ENCODE measurements at places on chromosomes 12 and 14.

GRCh38 chr12:4157122-4157521, 116.4 kb upstream of the CCND2 start:
- no peak for DNase-seq

DNA sequence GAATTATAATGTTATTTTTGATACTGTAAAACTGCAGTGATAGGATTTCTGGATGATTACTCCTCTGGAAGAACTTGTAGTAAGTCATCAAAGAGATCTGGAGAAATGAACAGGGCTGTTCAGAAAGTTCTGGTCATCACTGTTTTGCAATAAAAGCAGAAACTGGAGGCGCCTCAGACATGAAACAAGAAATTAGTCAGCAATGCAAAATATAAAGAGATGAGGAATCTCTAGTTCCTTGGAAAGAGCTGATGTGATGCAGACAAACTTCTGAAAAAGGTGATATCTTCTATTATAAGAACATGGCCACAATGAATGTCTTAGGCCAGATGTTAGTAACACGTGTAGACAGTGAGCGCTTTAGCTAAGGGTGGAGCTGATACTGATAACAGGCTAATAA, 9.5 kb downstream of the ACIN1 start:
- DNase-seq = no peak

GRCh38 chr14:24312736-24313507, 1.6 kb downstream of the LTB4R start:
- DNase-seq = no peak

DNA sequence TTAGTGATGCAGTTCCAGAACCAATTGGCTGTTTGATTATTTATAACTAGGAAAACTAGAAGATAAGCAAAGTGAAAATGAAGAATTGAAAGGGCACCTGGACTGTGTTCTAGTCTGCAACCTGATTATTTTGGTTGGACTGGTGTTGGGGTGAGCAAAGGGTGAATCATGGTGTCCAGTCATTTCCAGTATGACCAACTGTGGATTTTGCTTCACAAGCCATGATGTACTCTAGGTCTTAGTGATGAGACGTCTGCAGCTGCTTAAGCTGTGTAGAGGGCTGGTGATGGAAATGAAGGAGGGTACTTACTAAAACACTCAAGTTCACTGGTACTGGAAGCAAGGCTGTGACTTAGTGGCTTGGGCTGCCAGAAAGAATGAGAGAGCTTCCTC, 193.2 kb upstream of the FRMD6 start:
- DNase-seq = peak; percentile 97

DNA sequence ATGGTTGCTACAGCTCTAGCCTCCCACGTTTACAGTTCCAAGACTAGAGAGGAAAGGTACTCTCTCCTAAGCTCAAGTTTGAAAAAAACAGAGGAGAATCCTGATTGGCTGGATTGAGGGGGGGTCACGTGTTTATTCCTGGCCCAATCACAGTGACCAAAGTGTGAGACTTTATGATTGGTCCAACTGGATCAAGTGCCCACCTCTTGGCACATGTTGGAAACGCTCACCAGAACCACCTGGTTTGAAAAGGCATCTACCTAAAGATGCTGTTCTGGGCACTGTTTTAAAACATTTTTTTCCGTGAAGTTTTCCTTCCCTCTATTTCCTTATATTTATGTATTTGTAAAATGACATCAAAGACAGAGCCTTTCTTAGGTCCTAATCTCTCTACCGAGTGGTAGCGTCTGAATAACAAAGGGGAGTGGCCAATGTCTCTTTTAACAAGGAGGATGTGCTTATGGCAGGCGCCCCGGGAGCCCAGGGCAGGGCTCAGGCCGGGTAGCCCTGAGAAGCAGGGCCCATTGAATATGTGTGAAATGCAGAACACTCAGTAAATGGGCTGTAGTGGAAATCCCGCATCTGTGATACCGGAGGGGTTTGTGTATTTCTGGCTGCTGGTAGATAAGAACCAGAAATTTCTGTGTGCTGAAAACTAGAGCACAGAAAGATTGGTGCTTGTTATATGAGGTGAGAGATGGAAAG, 146.2 kb downstream of the ATP23 start:
- no peak for DNase-seq

DNA sequence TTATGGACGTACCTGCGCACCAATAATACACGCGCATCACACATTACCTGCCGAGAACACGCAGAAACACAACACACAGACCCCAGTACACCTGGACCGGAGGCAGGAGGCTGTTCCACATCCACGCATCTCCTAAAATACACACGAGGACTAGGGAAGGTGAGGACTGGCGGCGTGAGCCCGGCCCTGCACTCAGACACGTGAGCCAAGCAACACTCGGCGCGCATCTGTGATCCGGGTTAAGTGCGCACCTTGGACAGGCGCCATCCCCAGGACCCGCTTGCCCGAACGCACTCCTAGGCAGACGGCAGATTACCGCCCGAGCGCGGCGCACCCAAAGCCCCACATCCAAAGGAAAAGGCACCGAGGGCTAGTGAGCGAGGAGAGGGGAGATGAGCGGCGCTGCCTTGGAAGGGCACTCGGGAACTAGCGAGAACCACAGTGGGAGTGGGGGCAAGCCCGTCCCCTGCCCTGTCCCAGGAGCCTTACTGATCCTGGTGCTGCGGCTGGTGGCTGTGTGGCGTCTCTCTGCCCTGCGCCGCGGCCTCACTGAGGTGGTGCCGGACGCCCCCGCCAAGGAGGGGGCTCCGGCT, 417 bp downstream of the GLS2 start:
- DNase-seq = no peak

DNA sequence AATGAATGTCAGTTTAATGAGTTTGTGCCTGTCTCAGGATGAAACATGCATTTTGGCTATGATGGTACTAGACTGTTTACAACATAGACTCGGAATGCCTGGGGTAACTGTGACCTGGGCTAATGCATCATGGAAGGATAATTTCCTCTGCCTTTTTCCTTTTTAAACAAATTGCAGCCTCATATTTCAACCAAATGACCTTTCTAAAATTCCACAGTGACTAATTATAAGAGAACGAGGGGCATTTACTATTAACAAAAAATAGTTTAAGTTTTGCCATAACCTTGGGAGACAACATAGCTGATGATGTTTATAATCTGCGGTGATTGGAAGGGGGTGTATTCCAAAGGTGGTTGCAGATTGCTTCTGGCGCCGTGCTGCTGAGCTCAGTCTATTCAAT, 1140.5 kb downstream of the GALC start:
- peak; percentile 76 for DNase-seq

DNA sequence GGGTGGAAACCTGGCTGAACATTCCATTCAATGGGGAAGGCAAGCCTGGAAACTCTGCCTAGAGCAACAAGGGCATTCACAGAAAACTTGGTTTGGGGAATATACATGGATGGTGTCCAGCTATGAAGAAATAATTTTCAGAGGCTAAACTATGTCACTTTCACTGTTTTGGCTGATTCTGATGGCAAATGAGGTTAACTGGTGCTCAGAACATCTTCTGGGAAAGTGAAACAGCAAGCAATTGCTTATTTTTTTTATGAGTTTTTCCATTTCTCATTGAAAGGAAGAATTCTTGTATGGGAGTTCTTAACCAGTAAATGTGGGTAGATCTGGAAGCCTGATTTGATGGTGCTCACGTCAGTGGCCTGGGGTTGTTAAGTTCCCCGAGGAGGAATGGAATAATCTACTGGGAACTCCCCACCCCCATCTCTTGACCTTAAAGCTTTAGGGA, 132.8 kb upstream of the BTG1 start:
- no peak for DNase-seq

GRCh38 chr14:106841701-106842100, 1315.3 kb downstream of the TMEM121 start:
- DNase-seq = peak; percentile 26

DNA sequence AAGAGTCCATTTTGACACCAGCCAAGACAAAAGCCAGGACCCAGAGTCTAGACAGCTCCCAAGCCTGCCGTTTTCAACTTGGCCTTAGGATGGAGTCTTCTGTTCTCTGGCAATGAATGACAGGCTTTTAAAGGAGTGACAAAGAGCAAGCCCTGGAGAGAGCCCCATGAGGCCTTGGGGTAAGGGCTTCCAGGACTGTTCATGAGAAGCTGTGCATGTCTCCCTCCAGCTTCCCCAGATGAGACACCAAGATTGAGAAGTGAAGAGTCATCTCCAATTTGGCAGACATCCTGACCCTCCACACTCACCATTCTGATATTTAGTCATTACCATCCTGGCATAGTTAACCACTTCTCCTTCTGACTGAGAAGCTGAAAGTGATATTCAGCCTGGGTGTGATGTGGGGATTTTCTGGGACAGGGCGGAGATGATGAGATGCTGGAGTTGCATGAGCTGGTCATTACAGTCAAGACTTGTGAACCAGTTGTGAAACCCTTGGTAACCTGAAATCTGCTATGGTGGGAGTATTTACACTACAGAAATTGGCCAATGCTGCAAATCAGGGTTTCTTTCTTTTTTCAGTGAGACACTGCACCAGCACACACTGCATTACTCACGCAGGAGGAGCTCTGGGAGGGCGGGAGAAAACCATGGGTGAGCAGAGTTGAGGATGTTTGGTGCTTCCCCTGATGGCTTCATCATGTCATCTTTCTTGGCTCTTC, 77.8 kb downstream of the VCPKMT start:
- DNase-seq = peak; percentile 95

DNA sequence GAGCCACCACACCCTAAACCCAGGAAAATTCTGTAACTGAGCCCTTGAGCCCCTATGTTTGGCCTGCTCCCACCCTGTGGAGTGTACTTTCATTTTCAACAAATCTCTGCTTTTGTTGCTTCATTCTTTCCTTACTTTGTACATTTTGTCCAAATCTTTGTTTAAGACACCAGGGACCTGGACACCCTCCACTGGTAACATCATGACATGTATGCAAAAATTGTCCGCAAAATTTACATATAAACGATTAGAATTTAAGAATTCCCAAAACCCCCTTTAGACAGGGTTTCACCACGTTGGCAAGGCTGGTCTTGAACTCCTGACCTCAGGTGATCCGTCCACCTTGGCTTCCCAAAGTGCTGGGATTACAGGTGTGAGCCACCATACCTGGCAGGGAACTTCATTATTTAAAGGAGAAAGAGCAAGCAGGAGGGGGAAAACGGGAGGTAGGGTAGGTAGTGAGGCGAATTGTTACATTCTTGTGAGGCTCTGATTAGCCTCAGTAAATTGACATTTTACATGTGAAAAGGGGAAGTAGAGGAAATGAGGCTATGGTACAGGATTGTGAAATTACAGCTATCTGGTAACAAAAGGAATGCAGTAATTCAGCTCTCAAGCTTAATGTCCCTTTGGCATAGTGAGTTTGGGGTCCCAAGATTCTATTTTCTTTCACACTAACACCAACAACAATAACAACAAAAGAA, 27.6 kb downstream of the TUBA1A start:
- no peak for DNase-seq

GRCh38 chr14:67166450-67166853, 22.8 kb upstream of the GARIN2 start:
- peak; percentile 41 for DNase-seq

DNA sequence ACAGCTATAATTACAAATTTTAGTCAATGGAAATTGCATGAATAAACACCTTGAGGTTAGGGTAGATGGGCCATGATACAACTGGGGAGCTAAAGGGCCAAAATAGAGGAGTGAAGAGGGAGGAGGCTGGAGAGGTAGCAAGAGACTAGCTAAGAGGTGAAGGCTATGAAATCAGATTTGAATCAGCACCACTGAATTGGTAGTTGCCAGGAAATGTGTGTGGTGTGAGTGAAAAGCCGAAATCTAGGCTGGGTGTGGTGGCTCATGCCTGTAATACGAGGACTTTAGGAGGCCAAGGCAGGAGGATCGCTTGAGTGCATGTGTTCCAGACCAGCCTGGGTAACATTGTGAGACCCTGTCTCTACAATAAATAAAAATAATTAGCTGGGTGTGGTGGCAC, 22.7 kb downstream of the YY1 start:
- no peak for DNase-seq

All from HCEC 1CT (cell line).